Stimulated activated CD4-positive, alpha-beta T cell treated with anti-CD3 and anti-CD28 coated beads, TNF-alpha, amount 100 ng/mL, for 48 hours (primary cell): ENCODE measurements at places on chromosomes 1 and 21.

GRCh38 chr1:172544481-172545104, 11.6 kb downstream of the SUCO start:
- no peak for DNase-seq

DNA sequence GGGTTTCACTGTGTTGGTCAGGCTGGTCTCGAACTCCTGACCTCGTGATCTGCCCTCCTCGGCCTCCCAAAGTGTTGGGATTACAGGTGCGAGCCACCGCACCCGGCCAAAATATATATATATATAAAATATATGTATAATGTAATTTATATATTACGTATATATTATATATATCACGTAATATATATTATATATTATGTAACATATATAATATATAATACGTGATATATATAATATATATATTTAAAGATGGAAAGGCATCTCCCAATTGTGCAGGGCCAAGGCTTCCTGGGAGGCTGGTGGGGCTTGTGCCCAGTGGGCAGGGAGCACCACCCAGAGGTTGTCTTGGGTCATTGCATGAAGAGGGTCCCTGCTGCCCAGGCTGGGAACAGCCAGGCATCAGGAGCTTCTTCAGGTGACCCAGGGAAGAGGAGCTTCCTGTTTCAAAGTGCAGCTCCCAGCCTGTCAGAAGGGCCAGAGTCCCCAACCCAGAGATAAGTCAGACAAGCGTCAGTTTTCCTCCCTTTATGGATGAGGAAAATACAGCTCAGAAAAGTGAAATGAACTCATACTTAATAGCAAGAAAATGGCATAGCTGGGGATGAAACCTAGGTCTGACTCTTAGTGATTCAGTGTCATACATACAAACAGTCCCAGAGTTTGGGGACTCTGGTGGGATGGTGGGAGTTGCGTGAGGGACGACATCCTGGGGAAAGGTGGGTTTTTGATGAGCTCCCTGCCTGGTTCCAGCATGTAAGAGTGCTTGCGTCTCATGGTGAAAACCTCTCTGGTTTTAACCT, 12.0 kb downstream of the UBE2Q1 start:
- peak; percentile 57 for DNase-seq

DNA sequence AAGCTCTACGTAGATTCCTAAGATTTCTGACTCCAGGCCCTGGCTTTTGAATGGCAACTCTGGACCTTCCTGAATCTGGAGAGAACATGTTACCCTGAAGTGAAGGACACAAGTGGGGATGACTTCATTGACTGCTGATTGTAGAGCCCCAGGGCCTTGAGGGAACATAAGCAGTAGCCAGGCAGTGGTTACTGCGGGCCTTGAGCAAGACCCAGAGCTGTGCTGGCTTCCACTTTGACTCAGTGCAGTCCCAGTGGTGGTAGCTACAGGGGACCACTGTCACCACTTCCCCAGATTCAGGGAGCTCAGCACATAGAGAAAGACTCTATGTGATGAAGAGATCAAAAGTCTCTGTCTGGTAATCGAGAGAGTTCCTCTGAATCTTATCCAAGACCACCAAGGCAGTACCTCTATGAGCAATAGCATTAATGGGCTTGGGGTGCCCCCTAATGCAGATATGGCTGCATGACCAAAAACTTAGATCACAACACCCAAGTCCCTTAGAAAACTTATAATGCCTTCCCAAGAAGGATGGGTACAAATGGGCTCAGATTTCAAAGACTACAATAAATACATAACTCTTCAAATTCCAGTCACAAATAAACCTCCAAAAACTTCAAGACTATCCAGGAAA, 1278.3 kb downstream of the AMY1C start:
- DNase-seq, result no peak

GRCh38 chr1:160261556-160261892, 825 bp downstream of the DCAF8 start:
- DNase-seq, result peak; percentile 59

- DNase-seq, result no peak
Observed at GRCh38 chr1:56901716-56902115, 47.1 kb downstream of the C8A start.

DNA sequence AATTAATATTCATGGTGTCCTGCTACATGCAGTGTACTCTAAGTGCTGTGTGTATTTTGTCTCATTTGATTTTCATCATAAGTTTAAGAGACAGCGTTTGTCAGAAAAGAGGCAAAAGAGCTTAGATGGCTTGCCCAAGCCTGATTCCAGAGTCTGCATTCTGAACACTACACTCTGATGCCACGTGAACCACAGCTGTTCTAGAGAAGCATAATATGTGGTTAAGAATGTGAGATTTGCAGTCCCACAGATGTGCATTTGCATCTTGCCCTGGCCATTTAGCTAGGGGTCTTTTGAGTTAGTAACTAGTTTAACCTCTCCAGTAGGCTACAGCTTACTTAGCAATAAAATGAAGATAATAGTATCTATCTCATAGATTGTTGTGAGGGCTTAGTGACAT, 9.2 kb upstream of the GADD45A start:
- DNase-seq, result no peak

DNA sequence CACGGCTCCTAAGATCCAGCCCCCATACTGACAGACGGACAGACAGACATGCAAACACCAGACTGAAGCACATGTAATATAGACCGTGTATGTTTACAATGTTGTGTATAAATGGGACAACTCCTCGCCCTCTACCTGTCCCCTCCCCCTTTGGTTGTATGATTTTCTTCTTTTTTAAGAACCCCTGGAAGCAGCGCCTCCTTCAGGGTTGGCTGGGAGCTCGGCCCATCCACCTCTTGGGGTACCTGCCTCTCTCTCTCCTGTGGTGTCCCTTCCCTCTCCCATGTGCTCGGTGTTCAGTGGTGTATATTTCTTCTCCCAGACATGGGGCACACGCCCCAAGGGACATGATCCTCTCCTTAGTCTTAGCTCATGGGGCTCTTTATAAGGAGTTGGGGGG, 23.2 kb downstream of the TMEM53 start:
- no peak for DNase-seq
